ENCODE measurements at places on chromosomes 5 and 9.

- no peaks in the 10 kb centered on the region for H3K36me3 ChIP-seq
- H3K4me1 ChIP-seq, result no peaks in the 10 kb centered on the region
- no peak overlapping the region for H3K27ac ChIP-seq
- no peak for DNase-seq
Measured at GRCh38 chr5:21680641-21681040, 1172.5 kb downstream of the CDH12 start.

GRCh38 chr9:131923766-131924165 lies 155.9 kb downstream of the MED27 start:
- H3K27ac ChIP-seq, result no peak overlapping the region
- H3K4me1 ChIP-seq, result peaks cover 6% of the 10 kb centered on the region
- H3K36me3 ChIP-seq, result peaks cover 3% of the 10 kb centered on the region
- no peaks in the 10 kb centered on the region for H3K27me3 ChIP-seq
- H3K4me3 ChIP-seq, result no peak overlapping the region

GRCh38 chr5:10157085-10157669 lies 92.5 kb downstream of the ATPSCKMT start:
- no peak overlapping the region for H3K27ac ChIP-seq
- no peaks in the 10 kb centered on the region for H3K4me1 ChIP-seq
- H3K4me3 ChIP-seq, result no peak overlapping the region
- no peaks in the 10 kb centered on the region for H3K36me3 ChIP-seq

- no peak overlapping the region for H3K4me3 ChIP-seq
- H3K36me3 ChIP-seq, result no peaks in the 10 kb centered on the region
- peaks cover 2% of the 10 kb centered on the region for H3K27me3 ChIP-seq
- DNase-seq, result no peak
- H3K27ac ChIP-seq, result no peak overlapping the region
Measured at GRCh38 chr5:34496701-34497469, 159.2 kb upstream of the RAI14 start.

GRCh38 chr5:53779541-53779981 lies 219.1 kb downstream of the NDUFS4 start:
- H3K27ac ChIP-seq, result peak overlapping the region; percentile 62
- H3K4me3 ChIP-seq, result peak overlapping the region; percentile 45
- H3K36me3 ChIP-seq, result no peaks in the 10 kb centered on the region
- peaks cover 22% of the 10 kb centered on the region for H3K4me1 ChIP-seq

GRCh38 chr5:77181596-77182304 lies 28.7 kb upstream of the PDE8B start:
- peak; percentile 36 for DNase-seq
- no peaks in the 10 kb centered on the region for H3K4me1 ChIP-seq
- peaks cover 44% of the 10 kb centered on the region for H3K27me3 ChIP-seq
- H3K4me3 ChIP-seq, result no peak overlapping the region

GRCh38 chr5:177316005-177316404 lies 4.3 kb upstream of the MXD3 start:
- peaks cover 14% of the 10 kb centered on the region for H3K36me3 ChIP-seq
- no peaks in the 10 kb centered on the region for H3K27me3 ChIP-seq
- DNase-seq, result no peak
- peaks cover 25% of the 10 kb centered on the region for H3K4me1 ChIP-seq

DNA sequence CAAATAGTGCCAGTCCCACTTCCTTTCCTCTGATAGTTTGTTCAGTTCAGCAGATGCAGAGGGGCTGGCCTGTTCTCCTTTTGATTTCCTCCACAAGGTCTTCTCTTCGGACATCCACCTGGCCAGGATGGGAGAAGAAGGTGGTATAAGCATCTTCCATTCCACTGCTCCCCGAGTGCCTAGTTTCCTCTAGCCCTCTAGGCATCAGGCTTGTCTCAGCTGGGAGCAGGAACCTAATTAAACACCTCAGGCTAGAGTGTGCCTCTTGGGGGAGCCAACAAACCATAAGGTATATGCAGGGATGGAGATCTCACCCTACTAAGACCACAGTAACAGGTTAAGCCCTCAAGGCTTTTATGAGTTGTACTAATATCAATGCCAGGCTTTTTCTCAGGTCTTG lies 835 bp upstream of the DND1 start:
- H3K27ac ChIP-seq, result no peak overlapping the region
- peaks cover 8% of the 10 kb centered on the region for H3K4me1 ChIP-seq
- H3K36me3 ChIP-seq, result peaks cover 72% of the 10 kb centered on the region

DNA sequence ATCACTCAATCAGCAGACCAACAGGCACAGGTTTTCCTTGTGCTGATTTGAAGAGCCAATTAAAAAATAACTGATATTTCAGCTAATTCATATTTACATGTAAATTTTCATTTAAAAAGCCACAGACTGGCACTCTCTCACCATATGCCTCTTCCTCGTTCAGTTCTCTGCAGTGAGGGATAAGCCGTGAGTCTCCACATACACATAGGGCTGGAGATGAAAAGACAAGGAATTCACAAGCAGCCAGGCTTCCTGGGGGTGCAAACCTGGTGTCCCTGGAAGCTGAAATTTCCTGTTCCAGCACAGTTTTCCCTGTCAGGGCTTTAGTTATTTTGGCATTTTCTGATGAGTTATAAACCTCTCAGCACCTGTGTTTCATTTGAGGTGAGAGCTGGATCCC lies 323.9 kb upstream of the PANK3 start:
- DNase-seq, result no peak
- no peaks in the 10 kb centered on the region for H3K36me3 ChIP-seq
- peaks cover 4% of the 10 kb centered on the region for H3K27me3 ChIP-seq
- no peak overlapping the region for H3K4me3 ChIP-seq
- peaks cover 1% of the 10 kb centered on the region for H3K4me1 ChIP-seq

DNA sequence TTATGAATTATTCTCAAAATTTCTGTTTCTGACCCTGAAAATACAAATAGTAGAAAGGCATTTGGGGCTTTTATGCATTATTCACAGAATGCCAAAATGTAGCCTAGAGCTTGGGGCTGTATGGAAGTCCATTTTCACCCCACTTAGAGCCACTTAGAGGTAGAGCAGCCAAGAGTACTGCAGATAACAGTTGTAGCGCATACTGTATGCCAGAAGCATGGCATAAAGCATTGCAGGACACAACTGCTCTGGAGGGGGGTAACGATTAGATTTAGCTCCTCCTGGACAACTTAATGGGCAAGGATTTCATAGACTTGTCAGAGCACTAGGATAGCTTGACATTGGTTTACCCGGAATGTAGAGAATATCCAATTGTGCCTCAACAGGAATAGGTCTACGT lies 15.7 kb downstream of the SLC31A1 start:
- H3K27ac ChIP-seq, result no peak overlapping the region
- H3K4me1 ChIP-seq, result peaks cover 18% of the 10 kb centered on the region
- no peak for DNase-seq
- H3K36me3 ChIP-seq, result peaks cover 2% of the 10 kb centered on the region
- no peak overlapping the region for H3K4me3 ChIP-seq

GRCh38 chr9:6757456-6758247 lies at the start of gene KDM4C:
Gene KDM4C, plus strand, starts transcription at chr9:6757973. Its CDS starts 35,016 bp downstream, at chr9:6792989.
- H3K27me3 ChIP-seq, result no peaks in the 10 kb centered on the region
- H3K27ac ChIP-seq, result peak within 1 kb of the TSS; percentile 99
- peak; percentile 98 for DNase-seq
- H3K36me3 ChIP-seq, result peaks cover 5% of the 10 kb centered on the region
- H3K4me1 ChIP-seq, result peaks cover 23% of the 10 kb centered on the region
- H3K4me3 ChIP-seq, result peak within 1 kb of the TSS; percentile 97

- H3K36me3 ChIP-seq, result peaks cover 33% of the 10 kb centered on the region
- H3K4me1 ChIP-seq, result peaks cover 19% of the 10 kb centered on the region
- no peak overlapping the region for H3K4me3 ChIP-seq
- DNase-seq, result no peak
- peak overlapping the region; percentile 60 for H3K27ac ChIP-seq
Measured at GRCh38 chr9:92657296-92658094, 12.4 kb downstream of the IPPK start.

DNA sequence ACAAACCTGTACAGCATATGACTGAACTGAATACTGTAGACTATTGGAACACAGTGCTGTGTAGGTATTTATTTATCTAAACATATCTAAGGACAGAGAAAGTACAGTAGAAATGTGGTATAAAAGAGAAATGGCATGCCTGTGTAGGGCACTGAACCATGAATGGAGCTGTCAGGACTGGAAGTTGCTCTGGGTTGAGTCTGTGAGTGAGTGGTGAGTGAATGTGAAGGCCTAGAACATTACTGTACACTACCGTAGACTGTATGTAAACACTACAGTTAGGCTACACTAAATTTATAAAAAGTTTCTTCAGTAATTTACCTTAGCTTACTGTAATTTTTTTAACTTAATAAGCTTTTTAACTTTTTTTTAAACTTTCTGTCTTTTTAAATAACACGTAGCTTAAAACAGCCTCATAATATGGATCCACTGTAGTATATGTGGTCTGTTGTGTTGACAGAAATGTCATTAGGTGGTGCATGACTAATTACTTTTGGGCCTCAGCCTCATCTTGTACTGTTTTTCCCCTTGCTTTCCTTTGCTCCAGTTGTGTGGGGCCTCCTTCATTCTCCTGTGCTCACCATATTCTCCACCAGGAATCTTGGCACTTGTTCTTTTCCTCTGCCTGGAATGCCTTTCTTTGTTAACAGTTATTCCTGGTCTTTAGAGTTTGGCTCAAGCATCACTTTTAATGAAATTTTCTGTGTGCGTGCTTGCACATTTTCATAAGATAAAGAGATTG lies 8.8 kb downstream of the SPIN1 start:
- no peak overlapping the region for H3K4me3 ChIP-seq
- H3K27ac ChIP-seq, result no peak overlapping the region
- peaks cover 24% of the 10 kb centered on the region for H3K4me1 ChIP-seq
- H3K36me3 ChIP-seq, result peaks cover 17% of the 10 kb centered on the region

GRCh38 chr9:133843250-133843649 lies 105.1 kb upstream of the SARDH start:
- no peak overlapping the region for H3K27ac ChIP-seq
- H3K27me3 ChIP-seq, result no peaks in the 10 kb centered on the region
- no peak for DNase-seq
- no peaks in the 10 kb centered on the region for H3K4me1 ChIP-seq

GRCh38 chr5:143119291-143119769 lies 284.2 kb downstream of the NR3C1 start:
- peaks cover 20% of the 10 kb centered on the region for H3K36me3 ChIP-seq
- peaks cover 32% of the 10 kb centered on the region for H3K4me1 ChIP-seq
- no peak for DNase-seq
- peak overlapping the region; percentile 68 for H3K27ac ChIP-seq
- no peaks in the 10 kb centered on the region for H3K27me3 ChIP-seq

DNA sequence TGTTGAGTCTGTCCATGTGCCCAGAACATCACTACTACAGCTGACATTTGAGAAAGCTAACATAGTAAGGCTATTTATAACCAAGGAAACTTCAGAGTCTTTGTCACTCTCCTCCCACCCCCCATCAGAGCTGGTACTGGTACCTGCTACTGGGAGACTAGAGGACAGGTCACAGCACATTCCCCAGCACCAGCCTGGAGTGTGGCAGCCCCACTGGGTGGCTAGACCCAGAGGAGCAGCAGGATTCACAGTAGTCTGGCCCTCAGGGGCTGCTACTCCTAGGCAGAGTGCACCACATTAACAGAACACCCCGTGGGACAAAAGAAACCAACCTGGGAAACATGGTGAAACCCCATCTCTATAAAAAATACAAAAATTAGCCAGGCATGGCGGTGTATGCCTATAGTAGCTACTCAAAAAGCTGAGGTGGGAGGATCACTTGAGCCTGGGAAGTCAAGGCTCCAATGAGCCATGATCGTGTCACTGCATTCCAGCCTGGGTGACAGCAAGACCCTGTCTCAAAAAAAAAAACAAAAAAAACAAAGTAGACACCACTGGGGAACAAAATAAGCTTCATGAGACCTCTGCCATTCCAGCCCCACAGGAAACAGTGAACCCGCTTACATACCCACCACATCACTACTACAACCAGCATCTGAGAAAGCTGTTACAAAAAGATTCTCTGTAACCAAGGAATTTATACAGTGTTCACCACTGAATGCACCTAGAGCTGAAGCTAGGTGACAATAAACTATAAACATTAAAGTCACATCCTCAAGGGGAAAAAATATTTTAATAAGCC lies 26.3 kb upstream of the PTGER4 start:
- peaks cover 75% of the 10 kb centered on the region for H3K4me1 ChIP-seq
- peak overlapping the region; percentile 95 for H3K27ac ChIP-seq
- DNase-seq, result peak; percentile 72
- no peaks in the 10 kb centered on the region for H3K27me3 ChIP-seq
- H3K4me3 ChIP-seq, result peak overlapping the region; percentile 88

Data from activated CD4-positive, alpha-beta T cell treated with anti-CD3 and anti-CD28 coated beads, Interleukin-2, amount 10 ng/mL, durations not matched to agents 24 days and 14 days (primary cell).